ENCODE measurements at places on chromosomes 2 and 18.

GRCh38 chr18:64799376-64799775 is 650.5 kb upstream of the LINC00305 start:
- DNase-seq: no peak

DNA sequence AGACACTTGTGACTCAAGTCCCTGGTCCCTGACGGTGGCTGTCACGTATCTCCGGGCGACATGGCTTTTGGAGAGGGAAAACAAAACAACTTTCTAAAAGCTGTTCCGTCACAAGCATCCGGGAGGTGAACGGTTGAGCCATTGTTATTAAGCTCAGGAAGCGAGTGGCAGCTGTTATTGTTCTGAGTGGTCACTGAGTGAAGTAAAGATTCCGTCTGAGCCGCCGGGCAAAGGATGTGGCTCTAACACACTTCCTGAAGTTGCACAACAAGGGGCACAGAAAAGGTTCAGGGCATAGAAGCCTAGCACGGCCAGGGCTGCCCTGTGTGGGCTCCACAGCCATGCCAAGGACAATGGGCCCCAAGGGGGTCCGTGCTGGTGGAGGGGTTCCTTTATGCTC is 24.3 kb downstream of the INPP5D start:
- no peak for DNase-seq

- DNase-seq: no peak
These were observed 12.9 kb upstream of the ZNF516 start for GRCh38 chr18:76507830-76508385.

GRCh38 chr2:164073101-164074074 is 337.6 kb upstream of the FIGN start:
- DNase-seq: no peak

DNA sequence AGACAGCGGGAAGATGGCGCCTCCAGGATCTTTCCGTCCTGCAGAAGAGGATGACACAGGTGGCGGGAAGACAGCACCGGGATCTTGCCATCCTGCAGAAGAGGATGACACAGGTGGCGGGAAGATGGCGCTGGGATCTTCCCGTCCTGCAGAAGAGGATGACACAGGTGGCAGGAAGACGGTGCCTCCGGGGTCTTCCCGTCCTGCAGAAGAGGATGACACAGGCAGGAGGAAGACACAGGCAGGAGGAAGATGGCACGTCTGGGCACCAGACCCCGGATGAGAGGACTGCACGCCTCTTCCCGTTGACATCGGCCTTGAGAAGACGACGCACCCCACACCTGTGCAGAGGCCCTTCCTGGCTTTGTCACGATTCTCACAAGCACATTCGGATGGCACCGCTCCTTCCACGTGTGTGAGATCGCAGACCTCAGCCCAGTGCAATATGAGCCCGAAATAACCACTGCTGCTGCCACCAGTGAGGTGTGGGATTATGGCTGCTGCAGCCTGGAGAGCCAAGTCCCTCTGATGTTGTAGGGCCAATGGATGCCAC is 79.4 kb upstream of the SNTG2 start:
- DNase-seq: no peak

- no peak for DNase-seq
These were observed 110.1 kb downstream of the MREG start for GRCh38 chr2:215903203-215903602.

- DNase-seq: no peak
These were observed 38.0 kb upstream of the NEDD4L start for GRCh38 chr18:58005885-58006523.

DNA sequence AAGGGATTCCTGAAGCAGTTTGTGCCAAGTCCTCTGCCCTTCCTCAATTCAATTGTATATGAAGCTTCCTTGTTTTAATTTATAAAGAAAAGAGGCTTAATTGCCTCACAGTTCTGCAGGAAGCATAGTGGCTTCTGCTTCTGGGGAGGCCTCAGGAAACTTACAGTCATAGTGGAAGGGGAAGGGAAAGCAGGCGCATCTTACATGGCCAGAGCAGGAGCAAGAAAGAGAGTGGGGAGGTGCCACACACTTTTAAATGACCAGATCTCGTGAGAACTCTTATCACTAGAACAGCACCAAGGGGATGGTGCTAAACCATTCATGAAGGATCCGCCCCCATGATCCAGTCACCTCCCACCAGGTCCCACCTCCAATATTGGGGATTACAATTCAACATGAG is 114.2 kb downstream of the SGPP2 start:
- no peak for DNase-seq

DNA sequence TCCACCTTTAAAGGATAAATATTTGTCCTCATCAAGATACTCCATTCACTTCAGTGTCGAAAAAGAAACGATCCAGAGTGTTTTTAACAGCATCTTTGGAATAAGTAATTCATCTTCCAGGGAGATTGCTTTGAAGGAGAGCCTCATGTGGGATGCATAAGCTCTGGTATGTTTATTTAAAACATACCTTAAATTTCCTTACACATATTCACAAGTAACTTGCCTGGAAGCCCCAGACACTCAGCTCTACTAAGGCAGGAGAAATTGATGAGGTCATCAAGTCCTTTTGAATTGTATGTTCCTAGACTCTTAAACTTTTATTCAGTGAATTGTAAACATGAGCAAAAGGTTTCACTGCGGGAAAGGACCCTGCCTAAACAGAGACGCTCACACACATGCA is 103.0 kb downstream of the CDK15 start:
- DNase-seq: no peak

DNA sequence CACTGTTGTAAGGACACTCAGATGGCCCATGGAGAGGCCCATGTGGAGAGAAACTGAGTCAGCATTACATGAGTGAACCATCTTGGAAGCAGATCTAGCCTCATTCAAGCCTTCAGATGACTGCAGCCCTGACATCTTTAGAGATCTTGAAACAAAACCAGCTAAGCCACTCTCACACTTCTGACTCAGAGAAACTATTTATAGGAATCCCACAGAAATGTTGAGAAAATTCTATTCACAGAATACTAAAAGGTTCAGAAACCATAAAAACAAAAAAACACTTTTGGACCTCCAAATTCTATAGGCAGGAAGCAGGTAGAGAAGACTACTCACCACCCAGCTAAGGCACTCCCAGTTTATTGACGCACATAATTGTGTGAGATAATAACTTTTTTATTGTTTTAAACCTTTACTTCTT is 8.7 kb downstream of the TMEM169 start:
- DNase-seq: no peak

DNA sequence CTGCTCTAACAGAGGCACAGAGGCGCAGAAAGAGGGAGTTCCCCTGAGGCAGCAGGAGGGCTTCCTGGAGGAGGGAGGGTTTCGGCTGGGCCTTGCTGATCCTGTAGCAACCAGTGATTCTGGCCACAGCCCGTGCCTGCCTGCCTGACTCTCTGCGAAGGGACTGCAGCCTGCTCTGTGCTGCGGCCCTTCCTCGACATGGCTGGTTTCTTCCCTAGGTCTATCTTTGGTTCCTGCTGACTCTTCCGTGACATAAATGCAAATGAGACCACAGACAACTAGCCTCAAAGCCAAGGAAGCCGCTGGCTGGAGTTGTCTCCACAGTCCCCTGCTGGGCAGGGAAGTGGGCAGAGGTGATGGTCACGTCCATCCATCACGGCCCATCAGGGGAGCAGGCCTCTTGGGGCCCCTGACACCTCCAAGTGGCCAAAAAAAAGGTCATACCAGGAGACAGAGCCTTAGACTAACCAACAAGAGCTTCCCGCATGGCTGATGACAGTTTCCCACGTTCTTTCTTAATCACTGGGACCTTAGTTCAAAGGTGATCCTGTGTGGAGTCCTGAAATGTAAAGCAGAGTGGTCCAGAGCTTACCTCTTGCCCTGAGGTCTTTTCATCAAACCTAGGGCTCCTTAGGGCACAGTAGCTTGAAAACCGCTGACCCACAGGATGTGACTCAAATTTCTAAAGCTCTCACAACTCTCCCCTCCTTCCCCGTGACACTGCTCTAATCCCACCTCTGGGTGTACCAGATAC is 55.3 kb downstream of the HS1BP3 start:
- DNase-seq: no peak

DNA sequence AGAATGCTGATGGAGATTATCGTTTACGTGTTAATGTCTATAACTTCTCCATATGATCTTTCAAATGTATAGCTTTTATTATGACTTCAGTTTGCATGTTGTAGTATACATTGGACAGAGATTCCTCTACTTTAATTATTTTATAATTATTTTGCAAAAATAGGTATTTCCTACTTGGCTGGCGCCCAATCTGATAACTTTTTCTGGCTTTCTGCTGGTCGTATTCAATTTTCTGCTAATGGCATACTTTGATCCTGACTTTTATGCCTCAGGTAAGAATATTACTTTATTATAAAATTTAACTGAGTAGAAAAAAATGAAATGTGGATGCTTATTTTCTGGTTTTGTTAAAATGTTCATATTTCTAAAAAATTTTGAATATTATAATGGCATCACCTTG is 18.1 kb upstream of the ADGRF3 start:
- no peak for DNase-seq

DNA sequence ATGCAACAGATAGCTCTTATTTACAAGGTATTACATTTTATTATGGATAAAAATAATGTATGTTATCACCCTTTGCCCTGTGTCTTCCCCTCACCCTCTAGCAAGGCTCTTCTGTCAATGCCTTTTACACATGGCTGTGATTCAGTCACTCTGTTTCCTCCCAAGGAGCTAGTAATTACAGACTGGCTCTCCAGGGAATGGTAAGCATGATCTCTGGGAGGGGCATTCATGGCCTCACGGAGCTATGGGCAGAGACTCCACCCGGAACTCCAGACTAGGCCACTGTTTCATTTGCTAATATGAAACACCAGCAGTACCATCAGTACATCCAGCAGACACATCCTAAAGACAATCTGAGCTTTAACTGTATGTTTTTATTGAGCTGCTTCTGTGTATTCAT is 410.9 kb upstream of the CYRIA start:
- DNase-seq: no peak

GRCh38 chr18:50218432-50219197 is 23.7 kb upstream of the MYO5B start:
- no peak for DNase-seq

DNA sequence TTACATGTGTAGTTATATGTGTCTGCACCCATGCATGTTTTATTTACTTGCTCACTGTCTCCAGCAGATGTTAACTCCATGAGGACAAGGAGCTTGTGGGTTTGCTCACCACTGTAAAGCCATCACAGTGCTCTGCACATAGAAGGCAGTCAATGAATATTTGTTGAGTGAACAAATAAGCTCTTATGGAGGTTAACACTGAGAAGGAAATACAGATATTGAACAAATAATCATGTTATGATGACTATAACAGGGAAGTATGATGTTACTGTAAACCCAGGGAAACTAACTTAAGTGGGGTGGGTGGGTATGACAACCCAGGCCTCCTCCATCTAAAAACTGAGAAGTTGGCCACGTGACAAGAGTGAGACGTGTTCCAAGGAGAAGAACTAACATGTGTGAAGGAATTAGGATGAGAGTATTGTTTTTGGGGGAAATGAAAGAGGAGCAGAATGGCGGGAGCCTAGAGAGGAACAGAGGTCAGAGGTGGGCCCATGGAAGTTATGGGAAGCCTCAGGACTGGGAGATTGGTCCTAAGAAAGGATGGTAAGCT is 6.0 kb upstream of the FAM117B start:
- no peak for DNase-seq

DNA sequence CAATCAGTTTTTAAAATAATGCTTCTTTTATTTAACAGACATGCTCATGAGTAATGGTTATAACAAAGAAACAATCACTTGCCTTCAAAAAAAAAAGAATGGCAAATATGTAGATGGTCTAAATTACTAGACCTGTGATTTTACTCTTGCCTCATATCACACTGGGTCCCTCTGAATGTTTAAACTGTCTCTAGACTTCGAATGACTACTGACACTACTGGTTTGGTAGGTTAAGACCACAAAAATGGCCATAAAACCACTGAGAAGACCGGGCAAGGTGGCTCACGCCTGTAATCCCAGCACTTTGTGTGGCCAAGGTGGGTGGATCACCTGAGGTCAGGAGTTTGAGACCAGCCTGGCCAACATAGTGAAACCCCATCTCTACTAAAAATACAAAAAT is 5.1 kb upstream of the SELENOI start:
- DNase-seq: no peak

DNA sequence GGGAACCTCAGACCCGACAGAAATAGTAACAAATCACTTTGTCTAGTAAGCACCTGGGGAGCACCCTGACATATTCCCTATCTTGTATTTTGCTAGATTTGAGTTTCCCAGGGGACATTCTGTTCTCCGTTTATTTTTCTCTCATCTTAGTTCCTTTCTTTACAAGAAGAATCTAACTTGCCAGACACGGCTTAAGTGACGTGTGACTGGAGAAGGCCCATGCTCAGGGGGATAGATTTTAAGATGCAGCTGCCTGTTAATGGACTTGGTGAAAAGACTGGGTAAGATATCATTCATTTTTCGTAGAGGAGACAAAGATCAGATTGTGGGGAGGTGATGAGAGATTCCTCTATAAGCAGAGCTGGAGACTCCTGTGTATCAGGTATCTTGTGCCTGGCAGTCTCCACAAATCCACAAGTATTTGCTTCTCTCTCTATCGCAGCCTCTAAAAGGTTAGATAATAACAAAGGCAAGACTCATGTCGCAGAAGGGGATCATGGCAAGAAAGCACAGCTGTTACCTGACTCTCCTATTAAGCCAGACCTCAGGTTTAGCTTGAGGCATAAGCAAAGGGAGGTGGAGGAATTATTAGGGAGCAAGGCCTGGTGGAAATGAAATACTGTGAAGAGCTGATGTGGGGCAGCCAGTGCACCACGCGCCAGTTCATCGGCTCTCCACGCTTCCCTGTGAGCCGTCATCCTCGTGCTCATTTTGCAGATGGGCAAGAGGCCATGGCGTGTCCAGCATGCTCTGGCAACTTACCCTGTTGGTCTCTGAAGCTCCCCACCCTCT is 347.2 kb upstream of the TNP1 start:
- DNase-seq: no peak

DNA sequence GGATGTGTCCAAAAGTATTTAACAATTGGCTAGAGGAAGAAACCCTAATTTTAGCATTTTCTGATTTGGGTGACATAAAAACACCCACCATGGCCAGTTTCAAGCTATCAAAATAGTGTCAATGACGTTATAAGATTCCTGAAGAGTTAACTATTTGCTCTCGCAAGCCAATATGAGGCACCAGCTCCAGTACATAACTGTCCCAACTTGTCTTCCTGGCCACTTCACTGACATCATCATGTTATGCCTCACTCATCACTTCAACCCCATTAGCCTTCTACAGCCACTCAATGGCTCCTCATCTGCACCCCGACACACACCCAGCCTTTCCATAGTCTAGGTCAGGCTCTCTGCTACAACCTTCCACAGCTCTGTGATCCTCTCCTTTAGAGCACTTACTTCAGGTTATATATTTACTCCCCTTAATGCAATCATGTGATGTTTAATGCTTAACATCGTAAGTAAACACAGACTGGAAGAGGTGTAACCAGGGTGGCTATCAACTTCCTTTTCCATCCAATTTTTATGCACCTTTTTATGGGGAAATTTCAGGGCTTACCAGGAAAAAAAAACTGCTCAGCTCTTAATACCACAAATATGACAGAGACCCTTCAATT is 158.7 kb downstream of the VWC2L start:
- no peak for DNase-seq

- DNase-seq: no peak
These were observed 2.6 kb upstream of the TBC1D8 start for GRCh38 chr2:101153787-101154186.

- no peak for DNase-seq
These were observed 23.7 kb upstream of the SMAD7 start for GRCh38 chr18:48974304-48975119.

Measured in stimulated activated CD8-positive, alpha-beta memory T cell treated with anti-CD3 and anti-CD28 coated beads, Interleukin-4, amount 100 ng/mL, for 1 hour (primary cell).